Type B pancreatic cell (in vitro differentiated cells): ENCODE measurements at places on chromosomes 3 and 15.

DNA sequence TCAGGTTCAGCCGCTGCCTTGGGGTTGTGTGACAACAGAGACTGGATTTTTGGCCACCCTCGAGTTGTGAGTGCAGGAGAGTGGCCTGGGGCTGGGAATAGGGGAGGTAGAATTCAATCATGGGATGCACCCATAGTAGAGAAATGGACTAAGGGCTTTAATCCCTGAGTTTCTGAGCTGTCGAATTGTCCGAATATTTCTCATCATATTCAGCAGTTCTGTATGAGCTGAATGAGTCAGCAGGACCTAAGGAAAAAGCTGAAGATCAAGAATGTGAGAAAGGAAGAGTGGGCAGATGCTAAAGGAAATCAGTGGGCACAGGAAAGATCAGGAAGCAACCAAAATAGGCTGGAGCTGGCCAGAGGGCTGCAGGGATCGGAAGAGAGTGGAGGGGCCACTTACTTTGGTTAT is 44.4 kb upstream of the SACM1L start:
- DNase-seq, result no peak

- no peak for DNase-seq
These were observed 138.3 kb upstream of the FAM3D start for GRCh38 chr3:58804914-58805313.

DNA sequence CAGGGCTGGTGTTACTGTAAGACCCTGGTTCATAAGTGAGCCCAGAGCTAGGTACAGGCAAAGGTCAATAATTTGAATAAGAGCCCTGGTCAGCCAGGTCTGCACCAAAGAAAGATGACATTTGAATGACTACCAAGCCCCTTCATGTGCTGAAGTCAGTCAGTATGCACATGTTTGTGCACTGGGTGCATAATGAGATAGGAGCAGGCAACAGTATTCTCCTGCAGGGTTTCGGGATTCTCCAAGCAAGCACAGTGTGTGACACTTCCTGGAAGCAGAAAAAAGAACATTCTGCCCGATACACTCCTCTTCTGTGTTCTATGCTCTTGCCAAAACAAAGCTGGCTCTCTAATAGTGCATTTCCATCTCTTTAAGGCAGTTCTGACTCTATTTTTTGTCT is 5.5 kb upstream of the IMPDH2 start:
- DNase-seq, result no peak

DNA sequence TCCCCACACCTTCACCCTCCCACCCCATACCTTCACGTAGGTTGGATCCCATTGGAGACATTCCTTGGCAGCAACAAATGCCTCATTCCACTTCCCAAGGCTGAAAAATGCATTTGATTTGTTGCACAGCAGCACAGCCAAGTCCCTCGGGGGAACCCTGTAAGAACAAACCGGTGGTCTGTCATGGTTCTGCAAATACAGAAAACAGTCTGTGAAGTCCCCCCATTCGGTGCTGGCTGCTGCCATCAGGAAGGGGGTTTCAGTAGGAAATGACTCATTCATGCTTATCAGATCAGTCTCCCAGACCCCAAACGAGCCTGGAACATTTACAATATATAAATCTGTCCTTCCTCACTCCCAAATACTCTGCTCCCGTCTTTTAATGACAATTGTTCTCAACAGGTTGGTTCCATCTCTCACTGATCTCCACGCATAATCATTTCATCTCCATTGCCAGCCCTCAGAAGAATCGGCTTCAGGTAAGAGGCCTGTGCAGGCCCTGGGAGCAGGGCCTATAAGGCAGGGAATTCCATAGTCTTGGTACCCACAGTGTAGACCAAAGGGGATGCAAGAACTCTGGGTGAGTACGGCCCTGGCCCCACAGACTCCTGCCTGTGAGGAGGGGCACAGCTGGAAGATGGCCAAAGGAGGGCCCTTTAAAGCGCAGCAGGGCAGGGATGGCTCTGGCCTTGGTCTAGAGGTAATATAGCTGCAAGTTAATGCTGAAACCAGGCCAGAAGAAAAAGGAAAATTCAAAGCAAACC is 41.6 kb downstream of the TRANK1 start:
- no peak for DNase-seq

DNA sequence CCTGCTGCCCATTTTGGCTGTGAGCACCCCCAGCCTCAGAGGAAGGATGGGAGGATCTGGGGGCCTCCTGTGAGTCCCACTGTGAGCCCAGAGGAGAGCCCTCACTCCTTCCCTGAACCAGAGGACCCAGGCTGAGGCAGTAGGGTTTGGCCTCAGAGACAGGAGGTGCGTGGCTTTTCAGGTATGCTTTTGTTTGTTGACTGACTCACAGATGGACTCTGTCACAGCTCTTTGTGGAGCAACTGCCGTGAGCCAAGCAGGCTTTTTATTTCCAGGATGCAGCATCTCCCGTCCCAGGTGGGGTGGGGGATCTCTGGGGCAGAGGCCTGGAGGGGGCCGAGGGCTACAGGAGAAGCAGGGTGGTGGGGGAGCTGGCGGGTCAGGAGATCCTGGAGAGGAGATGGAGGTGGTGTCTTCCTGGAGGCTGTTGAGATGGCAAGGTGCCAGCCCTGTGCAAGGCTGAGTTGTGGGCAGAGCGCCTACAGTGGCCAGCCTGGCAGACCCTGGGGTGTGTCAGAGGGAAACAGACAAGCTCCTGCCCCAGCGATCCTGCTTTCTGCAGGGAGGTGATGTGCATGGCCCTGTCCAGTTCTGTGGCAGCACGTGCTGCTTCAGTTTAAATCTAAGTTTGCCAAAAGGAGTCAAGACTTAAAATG is 24.0 kb downstream of the PLXNA1 start:
- no peak for DNase-seq

DNA sequence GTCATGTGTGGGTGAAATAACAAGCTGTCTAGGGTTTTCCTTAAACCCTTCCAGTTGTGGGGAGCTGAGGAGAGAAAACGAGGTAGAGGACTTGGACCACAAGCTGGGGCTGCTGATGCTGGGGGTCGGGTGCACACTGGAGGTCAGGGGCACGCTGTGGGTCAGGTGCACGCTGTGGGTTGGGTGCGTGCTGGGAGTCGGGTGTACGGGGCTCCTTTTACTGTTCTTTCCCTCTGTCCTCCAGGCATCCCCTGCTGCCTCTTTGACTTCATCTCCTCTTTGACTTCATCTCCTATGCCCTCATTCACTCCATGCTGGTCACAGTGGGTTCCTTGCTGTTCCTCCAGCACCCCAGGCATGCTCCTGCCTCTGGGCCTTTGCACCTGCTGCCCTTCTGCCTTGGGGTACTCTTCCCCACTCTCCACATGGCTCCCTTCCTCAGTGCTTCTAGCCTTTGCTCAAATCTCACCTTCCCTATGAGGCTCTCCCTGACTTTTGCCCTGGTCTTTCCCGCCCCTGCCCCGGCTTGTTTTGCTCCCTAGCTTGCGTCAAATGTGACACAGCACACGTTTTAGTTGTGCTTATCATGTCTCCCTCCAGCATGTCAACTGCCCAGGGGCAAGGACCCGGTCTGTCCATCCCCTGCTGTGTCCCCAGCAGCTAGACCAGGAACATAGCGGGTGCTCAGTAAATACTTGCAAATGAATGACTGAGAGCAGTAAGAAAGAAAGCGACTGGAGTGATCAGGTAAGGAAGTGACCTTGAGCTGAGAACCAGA is 45.4 kb downstream of the WNT7A start:
- no peak for DNase-seq

DNA sequence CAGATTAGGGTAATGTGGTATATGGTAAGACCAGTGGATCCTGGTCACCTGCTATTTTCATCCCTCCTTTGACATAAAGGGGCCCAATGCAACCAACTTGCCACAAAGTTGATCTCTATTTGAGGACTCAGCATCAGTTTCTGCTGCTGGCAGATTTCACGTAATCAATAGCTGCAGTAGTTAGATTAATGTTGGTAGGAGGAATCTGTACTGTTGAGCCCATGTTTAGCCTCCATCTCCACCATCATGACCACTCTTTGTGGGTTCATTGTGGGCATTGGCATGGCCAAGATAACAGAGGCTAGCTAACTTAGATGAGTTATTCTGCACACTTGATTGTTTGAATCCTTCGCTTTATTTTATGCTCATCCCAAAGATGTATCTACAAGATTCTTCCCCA is 29.9 kb downstream of the CGGBP1 start:
- DNase-seq, result no peak

DNA sequence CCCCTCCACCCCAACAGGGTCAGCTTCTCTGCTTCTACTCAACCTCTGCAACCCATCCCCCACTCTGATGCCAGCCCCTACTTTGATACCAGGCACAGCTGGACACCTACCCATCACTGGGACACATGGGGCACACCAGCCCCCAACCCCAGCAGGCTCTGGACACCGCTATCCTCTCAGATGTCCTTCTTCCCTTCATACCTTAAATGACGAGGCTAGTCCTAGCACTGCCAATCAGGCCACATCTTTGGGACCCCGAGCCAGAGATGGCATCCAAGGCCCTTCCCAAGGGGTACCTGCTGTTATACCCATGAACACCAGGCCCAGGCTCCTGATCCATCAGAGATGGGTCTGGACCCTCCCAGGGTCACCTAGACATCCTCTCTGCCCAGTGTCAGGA is 10.6 kb downstream of the POC1A start:
- DNase-seq, result no peak

GRCh38 chr3:85939074-85939482 is 980.3 kb downstream of the CADM2 start:
- no peak for DNase-seq

GRCh38 chr3:160841455-160841854 is 85.4 kb downstream of the PPM1L start:
- DNase-seq, result no peak

- no peak for DNase-seq
These were observed 1073.5 kb downstream of the FHIT start for GRCh38 chr3:60177726-60178125.

DNA sequence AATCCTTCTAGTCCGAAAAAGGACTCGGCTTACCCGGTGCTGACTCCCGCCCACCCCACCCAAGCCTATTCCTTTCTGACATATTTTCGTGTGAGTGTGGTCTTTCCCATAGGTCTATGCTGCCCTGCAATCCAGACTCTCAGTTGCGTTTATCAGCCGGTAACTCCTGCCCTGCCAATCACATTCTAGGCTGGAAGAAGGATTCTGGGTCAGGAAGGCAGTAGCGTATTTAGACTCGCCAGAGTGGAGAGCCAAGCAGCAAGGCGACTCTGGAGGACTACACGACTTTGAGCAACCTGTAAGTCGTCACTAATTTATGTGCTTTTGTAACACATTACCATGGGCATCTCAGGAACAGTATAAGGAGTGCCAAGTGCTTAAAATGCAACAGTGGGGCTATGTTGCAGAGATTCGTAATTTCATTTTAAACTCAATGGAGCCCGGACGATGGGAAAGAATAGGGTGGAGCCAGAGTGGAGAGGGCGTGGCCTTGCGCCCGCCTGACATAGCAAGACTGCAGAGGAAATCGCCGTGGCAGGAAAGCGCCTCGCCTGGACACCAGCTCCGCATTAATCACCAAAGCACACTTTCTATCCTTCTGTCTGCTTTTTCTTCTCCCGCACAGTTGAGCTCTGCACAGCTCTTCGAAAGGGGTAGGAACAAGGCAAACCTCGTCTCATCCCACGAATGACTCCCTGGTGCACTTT is 1044.2 kb downstream of the AGBL1 start:
- DNase-seq, result no peak

DNA sequence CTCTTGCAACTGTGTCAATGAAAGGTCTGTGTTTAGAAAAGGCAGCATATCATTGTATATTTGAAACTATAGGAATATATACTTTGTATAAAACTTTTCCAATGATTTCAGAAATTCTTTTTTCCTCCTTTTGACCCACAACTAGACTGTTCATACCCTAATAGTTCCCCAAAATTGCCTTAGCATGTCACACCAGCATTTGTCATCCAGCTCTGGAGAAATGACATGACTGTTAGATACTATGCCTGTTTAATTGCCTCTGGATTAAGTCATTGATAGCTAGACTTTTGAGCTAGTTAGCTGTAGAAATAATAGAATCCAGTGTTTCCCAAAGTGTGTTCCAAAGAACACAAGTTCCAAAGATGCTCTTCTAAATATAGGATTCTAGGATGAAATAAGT is 32.4 kb downstream of the B3GALNT1 start:
- no peak for DNase-seq

GRCh38 chr3:183837894-183838293 is 12.5 kb upstream of the MAP6D1 start:
- no peak for DNase-seq

DNA sequence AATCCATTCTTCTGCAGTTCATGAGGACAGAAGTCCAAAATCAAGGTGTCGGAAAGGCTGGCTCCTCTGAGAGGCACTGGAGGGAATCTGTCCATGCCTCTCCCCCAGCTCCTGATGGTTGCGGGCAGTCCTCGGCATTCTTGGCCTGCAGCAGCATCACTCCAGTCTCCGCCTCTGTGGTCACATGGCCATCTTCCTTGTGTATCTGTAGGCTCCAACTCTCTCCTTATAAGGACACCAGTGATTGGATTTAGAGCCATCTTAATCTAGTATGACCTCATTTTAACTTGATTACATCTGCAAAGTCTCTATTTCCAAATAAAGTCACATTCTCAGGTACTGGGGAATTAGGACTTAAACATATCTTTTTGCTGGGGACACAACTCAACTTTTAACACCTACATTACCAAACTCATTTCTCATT is 56.0 kb upstream of the FLNB start:
- DNase-seq, result no peak

- peak; percentile 77 for DNase-seq
These were observed 781 bp upstream of the CYP1A1 start for GRCh38 chr15:74725845-74726773.

DNA sequence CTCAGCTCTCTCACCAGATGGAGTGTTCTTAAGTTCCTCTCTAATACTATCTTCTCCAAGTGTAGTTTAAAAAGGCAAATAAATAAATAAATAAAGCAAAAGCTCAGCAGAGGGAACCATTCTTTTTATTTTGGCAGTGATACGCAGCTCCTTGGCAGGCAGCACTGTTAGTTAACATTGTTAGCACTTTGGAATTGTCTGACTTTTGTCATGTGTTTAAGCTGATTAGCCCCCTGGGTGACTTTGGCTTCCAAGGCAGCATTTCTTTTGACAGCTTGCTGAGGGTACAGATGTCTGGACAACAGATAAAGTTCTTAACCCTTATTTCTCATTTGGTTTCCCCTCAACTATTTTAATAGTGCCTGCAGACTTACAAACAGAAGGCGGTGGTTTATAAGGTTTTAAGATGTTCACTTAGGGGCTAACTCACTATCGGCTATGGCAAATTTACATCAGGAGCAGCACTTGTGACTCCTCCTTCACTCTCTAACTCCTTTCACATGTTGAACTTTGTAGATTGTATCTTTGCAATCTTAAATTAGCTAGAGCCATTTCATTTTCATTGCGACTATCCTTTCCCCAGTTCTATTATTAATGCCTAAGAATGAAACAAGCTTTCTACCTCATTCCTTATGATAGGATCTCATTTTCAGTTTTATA is 213.4 kb downstream of the ZBBX start:
- no peak for DNase-seq
